ENCODE measurements at places on chromosomes 11 and 22.

DNA sequence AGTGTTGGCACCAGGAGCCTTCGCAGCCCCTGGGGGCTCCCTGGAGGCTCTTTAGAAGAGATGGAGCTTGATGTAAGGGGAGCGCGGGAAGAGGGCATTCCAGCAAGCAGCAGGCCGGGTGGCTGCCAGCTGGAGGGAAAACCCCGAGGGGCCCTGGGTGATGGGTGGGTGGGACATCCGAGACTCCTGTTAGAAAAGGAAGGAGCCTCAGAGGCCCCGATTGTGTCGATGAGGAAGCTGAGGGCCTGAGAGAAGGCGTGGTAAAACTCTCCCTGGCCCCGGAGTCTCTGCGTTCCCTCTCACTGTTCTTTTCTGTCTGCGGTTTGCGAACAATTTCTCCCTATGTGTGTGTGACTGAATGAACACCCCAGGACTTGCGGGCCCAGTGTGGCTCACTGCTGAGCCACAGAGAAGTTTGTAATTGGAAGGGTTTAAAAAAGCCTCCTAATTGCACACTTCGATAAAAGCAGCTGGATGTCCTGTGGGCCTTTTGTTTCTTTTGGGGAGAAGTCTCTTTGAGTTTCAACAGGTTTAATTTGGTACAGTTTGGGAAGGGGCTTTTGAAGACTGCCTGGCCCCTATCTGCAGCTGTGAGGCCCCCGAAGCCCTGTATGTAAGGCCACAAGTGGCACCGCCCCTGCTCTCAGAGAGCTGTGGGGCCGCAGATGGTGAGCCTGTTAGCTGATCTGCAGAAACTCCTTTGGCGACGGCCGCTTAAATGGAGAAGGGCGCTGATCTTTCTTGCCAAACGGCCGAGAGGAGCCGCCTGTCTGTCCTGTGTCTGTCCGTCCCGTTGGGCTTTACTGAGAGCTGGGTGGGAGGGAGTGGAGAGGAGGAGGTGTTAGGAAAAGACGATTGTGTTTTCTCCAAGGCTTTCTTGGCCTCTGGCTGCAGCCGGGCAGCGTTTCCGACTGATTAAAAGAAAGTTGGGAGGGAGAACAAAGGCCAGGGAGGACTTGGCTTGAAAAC lies 2.0 kb downstream of the FBLN1 start:
- DNase-seq, result no peak

DNA sequence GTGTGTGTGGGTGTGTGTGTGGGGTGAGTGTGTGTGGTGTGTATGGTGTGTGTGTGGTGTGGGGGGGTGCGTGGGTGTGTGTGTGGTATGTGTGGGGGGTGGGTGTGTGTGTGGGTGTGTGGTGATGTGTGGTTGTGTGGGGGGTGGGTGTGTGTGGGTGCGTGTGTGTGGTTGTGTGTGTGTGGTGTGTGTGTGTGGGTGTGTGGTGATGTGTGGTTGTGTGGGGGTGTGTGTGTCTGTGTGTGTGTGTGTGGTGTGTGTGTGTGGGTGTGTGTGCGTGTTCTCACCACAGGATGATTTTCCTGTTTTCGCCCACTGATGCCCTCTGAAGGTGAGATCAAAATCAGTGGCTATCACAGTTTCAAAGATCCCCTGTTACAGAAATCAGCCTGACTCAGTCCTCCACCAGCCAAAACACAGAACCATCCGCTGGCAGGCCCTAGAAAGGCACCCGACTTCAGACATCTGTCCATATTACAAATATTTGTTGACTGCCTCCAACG lies 24.7 kb downstream of the CPT1A start:
- DNase-seq, result no peak

- DNase-seq, result no peak
Observed at GRCh38 chr11:121321614-121322243, 29.2 kb downstream of the SC5D start.

DNA sequence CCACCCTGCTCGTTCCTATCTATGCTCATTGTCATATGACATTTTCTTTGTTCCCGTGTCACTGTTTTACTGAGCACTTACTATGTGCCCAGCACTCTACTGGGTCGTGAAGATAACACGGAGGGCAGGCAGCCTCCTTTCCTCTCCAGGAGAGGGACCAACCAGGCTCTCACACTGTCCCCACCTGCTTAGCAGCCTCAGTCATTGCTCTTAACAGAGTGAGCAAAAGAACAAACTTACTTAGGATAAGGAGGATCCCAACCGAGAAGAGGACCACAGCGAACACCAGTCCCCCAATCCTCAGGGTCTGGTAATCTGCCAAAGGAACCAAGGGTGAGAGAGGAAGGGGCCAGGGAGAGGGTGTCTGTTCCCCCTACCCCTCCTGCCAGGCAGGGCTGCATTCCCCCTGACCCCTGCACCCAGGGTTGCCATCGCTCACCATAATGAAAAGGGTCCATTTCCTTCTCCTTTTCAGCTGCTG lies 17.0 kb upstream of the FXYD2 start:
- no peak for DNase-seq

DNA sequence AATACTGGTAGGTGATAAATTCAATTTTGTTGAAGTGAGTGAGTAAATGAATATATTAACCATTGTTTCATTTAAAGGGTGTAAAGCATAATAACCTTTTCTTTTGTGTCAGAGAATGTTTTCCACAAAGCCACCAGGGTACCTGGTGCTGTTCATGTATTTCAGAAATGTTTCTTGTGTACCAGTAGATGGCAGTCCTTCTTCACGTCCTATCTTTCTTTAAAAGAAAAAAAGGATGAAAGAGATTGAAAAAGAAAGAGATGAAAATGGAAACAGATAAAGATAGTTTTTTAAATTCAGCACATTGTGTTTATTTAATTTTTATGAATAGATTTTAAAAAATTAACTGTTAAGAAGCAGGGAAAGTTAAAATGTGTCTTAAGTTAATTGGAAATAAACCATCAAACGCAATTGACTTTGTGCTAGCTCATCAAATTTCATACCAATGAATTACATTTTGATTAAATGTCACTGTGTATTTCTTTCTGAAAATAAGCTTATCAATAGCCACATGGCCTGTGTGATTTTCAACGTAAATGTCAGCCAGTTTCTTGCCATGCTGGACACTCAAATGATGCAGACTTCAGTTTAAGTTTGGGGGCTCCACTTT lies 65.5 kb upstream of the CHORDC1 start:
- no peak for DNase-seq

DNA sequence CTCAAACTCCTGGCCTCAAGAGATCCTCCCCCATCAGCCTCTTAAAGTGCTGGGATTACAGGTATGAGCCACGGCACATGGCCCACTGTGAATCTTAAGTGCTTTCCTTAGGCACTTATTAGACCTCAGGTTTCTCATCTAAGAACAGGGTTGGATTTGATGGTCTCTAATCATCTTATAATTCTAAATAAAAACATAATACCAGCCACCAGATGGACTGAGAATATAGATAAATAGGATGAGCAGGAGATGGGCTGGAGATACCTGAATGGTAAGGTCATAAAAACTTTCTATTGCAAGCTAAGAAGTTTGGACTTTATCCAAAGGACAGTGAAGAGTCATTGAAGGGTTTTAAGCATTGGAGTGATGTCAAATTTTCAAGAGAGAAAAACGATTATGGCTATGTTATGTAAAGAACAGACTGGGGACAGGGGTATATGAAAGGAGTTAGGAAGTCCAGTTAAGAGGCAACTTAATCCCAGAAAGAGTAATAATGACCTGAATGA lies 85.2 kb downstream of the RELT start:
- DNase-seq, result no peak

DNA sequence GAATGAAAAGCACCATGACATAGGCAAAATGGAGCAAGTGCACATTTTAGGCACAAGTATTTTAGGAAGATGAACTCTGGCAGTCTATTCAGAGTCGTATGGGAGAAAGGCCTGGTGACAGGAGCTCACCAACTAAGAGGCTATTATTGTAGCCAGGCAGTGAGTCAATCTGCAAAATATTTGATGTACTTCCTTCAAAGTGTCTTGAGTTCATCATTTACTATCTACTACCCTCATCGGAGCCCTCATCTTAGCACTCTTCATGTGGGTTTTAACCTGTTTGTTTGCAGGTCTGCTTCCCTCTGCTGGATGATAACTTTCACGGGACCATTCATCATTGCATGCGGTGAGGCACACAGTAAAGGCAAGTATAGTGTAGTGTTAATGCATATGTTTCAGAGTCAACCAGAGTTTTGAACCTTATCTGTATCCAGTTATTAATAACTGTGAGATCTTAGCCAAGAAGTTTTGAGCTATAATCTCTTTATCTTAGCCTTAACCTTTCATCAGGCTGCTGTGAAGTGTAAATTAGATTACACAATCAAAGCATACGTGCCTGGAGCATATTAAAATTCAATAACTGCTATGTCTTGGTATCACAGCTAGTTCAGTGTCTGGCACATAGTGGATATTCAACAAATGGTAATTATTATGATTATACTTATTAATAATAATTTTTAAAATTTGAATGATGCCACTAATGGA lies 70.9 kb upstream of the SC5D start:
- DNase-seq, result no peak

DNA sequence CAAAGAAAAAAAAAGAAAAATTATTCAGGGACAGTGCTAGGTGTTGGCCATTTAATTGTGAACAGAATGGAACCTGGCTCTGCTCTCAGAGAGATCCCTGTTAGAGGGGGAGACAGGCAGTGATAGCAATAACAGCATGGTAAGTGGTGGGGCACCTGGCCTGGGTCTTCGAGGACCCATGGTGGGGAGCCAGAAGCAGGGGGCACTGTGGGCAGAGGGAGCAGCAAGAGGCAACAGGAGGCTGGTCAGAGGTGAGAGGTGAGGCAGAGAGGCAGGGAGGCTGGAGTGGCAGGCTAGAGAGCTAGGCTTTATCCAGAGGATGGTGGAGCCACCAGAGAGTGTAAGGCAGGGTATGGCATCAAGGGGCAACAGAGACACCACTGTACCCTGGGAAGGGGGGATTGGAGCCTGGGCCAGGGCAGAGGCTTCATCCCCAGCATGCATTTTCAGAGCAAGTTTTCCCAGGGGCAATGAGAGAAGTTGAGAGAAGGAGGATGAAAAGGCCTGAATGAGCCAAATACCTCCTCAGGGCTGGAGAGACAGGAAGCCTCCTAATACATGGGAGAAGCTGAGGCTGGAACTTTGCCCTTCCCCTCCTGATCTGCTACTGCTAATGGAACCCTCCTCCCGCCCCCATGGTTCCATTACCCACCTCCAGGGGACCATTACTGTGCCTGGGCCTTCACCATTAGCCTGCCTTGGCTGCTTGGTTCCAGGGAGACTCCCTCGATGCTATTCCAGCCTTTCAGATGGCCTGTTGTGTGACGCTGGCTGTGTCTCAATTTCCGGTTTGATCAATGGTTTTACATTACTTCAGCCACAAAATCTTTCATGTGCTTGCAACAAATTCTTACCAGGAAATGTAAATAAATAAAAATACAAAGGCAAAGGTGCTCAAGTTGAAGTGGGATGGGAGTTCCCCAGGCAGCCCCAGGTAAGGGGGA lies 2.6 kb upstream of the P2RY2 start:
- no peak for DNase-seq

DNA sequence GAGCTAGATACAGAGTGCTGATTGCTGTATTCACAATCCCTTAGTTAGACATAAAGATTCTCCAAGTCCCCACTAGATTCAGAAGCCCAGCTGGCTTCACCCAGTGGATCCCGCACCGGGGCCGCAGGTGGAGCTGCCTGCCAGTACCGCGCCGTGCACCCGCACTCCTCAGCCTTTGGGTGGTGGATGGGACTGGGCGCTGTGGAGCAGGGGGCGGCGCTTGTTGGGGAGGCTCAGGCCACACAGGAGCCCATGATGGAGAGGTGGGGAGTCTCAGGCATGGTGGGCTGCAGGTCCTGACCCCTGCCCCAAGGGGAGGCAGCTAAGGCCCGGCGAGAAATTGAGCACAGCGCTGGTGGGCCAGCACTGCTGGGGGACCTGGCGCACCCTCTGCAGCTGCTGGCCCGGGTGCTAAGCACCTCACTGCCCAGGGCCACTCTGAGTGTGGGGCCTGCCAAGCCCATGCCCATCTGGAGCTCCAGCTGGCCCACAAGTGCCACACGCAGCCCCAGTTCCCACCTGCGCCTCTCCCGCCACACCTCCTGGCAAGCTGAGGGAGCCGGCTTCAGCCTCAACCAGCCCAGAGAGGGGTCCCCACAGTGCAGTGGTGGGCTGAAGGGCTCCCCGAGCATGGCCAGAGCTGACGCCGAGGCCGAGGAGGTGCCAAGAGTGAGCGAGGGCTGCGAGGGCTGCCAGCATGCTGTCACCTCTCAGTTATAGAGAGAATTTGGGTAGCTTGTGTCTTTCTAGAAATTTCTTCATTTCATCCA lies 417.6 kb downstream of the METTL15 start:
- DNase-seq, result no peak

DNA sequence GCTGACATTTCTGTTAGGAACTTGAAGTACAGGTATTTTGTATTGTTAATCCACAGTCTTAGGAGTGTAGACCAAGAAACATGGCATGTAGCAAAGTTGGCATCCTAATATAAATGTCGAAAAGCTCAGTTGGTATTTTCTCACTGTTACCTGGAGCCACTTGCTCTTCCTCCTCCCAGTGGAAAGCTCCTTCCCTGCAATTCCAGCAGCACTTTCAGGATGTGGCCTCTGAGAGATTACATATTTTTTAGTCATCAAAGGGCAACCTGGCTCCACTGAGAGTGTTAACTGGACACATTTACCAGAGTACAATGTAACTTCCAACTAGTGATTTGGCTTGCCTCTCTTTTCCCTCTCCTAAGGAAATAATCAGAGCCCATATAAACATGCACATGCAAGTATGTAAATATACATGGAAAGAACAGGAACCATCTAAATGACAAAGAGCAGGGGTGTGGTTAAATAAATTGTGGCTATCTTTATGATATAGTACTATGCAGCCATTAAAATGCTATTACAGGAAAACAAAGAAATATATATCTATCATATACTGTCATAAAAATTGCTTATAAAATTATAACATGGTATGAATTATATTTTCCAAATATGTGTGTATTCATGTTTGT lies 14.3 kb upstream of the EED start:
- no peak for DNase-seq
